Substantia nigra (tissue), 51 donors: ENCODE measurements at places on chromosomes 11 and 22.
A peak's percentile ranks its signal among the peaks of the same experiment; 100 is the strongest.

GRCh38 chr11:1499899-1500298, 13.3 kb upstream of the MOB2 start:
- DNase-seq: no peak

- DNase-seq: no peak
Measured at GRCh38 chr11:120057595-120058581, 80.0 kb downstream of the TRIM29 start.

- no peak for DNase-seq
Measured at GRCh38 chr11:1763336-1763795, 361 bp downstream of the CTSD start.

GRCh38 chr11:109237636-109238035, 184.4 kb upstream of the C11orf87 start:
- no peak for DNase-seq

DNA sequence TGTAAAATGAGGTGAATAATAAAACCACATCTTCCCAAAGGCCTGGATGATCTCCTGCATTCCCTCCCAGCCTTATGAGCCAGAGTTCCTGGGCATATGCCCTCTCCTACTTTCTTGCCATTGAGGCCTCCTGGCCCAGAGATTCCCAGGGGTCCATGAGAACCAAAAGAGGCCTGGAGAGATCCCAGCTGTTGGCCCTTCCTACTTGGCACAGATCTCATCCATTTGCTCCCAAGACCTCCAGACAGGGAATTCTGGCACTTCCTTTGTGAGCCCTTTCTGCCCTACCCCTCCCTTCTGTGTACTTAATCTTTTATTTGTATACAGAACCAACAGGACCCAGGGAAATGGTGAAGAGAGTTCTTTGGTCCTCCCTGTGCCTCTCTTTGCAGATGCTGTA, 21.4 kb downstream of the POU2F3 start:
- no peak for DNase-seq

DNA sequence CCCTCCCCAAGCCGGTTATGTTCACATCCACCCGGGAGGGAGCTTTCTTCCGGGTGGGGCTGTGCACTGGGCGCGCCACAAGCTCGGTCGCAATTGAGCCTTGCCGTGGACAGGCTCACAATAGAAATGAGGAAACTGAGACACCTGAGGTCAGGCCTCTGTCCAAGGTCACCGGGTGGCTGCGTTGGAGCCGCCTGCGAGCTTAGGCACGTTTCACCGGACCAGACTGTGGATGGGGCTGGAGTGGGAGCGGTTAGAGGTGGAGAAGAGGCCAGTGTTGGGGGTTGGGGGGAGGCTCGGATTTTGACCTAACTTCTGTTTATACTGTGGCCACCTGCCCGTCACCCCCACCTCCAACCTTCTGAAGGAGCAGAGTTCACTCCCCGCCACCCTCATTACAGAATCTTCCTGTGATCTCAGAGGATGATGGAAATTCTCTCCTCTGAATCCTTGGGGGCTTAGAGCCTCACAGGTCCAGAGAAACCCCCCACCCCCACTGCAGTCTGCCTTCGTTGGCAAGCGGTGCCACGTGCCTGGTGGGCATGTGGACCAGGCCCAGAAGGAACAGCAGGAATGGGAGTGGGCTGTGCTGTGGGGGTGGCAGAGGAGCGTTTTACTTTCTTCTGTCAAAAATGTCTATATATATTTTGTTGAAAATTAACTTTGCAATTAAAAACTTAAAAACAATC, 631 bp upstream of the NPTXR start:
- DNase-seq: no peak

GRCh38 chr11:126347751-126348668, 7.5 kb upstream of the ST3GAL4 start:
- no peak for DNase-seq

GRCh38 chr11:47104261-47104950, 72.3 kb downstream of the ARFGAP2 start:
- DNase-seq: no peak

- peak; percentile 15 for DNase-seq
Measured at GRCh38 chr11:123461164-123461563, 31.1 kb downstream of the GRAMD1B start.

DNA sequence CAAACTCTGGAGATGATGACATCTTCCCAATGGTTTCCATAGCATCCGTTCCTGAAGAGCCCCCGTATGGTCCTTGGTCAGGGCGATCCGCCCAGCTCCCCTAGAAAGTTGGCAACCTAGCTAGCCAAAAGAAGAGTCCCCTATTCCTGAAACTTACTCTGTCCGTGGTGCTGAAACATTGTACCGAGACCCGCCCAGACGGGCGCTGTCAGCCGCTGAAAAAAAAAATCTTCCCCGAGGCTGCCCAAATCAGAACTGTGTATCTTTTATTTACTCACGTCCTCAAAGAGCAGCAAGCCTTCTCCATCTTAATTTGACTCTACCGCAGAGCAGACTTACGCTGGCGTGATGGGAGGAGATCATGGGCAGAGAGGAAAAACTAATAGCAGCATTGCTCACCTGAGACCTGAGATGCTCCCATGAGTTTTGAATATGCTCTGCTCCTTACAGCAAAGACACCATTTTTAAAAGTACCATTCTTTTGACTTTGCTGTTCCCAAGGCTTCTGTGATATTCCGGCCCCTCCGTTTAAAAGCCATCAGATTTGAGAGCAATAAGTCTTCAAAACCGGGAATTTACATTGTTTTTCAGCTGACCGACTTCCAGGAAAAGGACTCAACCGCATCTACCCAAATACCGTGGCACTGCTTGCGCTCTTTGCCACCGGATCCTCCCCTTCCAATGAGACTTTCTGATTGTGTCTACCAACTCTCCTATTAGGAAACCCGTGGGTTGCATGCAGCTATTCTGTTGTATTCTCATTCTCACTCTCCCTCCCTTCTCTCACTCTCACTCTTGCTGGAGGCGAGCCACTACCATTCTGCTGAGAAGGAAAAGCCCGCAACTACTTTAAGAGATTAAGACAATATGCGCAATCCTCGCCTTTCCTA, at the start of gene SLC17A6:
Gene SLC17A6 (plus strand): TSS at position 786 of the 890 bp plus-strand sequence. CDS start 153 bp downstream, outside the sequence.
- DNase-seq: no peak

- no peak for DNase-seq
Measured at GRCh38 chr11:57658023-57658361, 430 bp downstream of the CLP1 start.

DNA sequence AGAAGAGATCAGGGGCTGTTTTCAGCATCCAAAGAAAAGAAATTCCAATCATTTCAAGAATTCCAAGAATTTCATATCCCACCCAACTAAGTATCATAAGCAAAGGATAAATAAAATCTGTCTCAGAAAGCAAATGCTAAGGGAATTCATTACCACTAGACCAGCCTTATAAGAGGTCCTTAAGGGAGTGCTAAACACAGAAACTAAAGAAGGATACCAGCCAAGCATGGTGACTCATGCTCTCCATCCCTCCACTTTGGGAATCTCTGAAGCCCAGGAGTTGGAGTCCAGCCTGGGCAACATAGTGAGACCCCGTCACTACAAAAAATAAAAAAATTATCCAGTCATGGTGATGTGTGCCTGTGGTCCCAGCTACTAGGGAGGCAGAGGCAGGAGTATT, 17.8 kb downstream of the FADD start:
- DNase-seq: no peak

GRCh38 chr22:30861131-30861530, 107.4 kb downstream of the MORC2 start:
- no peak for DNase-seq

GRCh38 chr22:42947211-42947990, 67.5 kb downstream of the PACSIN2 start:
- DNase-seq: no peak

DNA sequence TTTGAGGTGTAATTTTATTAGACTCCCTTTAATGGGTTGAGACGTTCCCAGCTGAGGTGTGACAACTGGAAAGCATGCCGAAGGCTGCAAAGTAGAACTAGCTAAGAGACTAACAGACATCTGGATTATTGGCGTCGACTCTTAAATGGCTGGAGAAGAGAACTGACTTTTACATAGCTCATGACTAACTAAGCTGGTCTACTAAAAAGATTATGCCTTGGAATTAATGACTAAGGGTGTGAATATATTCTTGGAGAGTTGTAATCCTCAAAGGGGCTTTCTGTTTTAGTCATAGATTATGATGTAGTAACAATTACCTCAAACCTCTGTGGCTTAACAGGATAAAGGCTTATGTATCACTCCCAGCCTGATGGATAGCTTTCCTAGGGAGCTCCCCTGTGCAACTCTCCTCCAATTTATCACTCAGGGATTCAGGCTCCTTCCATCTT, 39.5 kb upstream of the SLC5A12 start:
- DNase-seq: no peak

DNA sequence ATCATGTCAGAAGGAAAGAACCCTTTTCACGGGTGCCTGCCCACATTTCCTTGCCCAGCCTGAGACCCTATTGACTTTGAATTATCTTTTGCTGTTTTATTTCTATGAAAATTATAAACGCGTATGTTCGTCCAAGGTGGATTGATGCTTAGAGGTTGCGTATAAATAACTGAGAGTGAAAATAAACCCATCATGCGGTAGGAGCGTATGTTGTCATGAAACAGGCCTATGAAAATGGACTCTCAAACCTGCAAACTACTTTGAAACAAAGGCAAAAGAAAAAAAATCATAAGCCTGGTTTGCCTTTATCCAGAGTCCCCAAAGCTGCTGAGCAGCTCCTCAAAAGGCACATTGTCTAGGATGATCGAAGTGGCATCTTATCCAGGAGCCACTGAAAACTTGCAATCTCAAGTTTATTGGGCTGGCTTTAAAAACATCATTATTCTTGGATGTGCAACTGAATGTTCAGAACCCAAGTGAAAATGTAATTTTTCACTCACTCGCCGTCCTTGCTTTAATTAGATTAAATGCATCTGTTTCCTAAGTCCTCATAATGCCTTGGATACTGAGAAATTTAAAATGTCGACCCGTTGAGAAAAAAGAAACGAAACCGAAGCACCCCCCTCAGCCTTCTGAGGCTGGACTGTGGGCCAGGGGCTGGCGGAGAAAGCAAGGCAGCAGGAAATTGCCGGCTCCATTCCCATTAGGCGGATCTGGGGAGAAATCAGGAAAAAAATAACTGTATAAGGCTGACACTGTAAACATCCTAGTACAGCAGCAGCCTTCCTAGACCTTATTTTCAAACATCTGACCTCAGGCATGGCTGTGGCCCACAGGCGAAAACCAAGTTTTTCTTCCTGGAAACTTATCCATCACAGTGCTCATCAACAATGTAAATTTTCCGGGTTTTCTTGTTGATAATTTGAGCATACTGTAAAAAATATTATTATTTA, 82.9 kb upstream of the PPARA start:
- DNase-seq: no peak

DNA sequence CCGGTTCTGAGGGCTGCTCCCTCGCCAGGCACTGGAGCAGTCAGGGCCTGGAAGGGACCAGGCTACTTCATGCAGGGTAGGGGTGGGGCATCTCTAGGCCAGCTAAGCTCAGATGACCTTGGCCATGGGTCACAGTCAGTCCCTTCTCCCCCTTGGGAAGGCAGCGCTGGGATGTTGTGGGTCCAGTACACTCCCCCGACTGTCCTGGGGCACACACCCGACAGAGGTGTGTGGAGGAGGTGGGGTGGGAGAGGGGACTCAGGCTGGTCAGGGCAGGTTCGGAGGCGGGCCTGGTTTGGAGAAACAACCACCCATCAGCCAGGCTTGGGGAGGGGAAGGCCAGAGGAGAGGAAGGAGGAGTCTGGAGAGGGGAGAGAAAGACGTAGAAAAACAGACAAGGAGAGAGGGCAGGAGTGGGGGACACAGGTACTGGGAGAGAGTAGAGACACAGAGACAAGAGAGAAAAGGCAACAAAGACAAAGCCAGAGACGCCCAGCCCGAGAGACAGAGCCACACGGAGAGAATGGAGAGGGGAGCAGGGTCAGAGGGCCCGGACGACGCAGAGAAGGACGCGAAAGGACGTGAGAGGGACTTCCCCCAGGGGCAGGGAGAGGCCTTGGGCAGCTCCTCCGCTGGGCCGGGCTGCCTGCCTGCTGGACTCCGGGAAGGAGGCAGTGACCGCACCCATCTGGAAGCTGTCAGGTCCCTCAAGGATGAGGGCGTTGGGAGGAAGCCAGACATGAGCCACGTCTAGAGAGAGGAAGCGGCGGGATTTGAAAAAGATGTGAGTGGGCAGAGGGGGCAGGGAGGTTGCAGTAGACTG, 30.6 kb upstream of the TSKU start:
- no peak for DNase-seq

GRCh38 chr11:100619484-100619883, 67.6 kb upstream of the ARHGAP42 start:
- no peak for DNase-seq

- no peak for DNase-seq
Measured at GRCh38 chr22:49725516-49725915, 102.2 kb downstream of the BRD1 start.

DNA sequence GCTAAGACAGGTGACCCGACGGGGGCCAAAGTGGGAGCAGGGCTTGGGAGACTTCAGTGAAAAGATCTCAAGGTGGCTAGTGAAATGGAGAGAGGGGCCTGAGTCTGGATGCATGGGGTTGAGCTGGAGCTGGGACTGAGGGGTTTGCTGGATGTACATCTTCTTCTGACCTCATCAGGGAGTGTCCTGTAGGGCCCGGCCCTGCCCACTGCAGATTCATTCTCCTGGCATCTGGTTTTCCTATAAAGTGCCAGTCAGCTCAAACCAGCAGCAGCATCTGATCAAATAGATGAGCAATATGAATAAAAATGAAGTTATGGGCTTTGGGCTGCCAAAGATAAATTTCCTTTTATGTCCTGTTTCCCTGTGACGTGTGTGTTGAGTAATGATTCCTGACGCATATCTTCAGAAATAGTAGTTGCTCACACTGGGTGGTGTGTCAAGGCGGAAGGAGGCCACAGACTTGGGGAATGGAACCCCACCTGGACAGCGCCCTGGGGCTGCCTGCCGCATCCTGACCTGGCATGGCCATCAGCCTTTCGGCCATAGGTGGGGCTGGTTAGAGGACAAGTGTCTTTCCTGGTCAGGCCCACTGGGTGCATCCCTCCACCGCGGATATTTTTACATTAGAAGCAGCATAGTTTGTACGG, 135.4 kb downstream of the OSBP2 start:
- no peak for DNase-seq

DNA sequence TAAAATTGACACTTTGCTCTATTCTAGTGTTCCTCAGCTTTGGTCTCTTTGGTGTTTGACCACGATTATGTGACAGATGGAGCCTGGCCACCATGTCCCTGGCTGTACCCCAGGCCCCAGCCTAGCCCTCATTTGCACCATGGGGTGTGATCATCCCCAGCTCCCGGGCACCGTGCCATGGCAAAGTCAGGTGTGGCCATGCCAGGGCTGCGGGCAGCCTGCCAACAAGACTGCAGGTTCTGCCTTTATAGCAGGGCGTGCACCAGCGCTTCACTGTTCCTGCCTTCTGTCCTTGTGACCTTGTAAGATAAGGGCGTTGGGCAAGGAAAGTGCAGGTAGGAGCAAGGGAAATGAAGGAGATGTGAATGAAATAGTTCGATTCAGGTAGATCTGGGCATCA, 22.4 kb upstream of the APOBEC3A start:
- no peak for DNase-seq

GRCh38 chr22:22877523-22878210, 9.9 kb upstream of the IGLL5 start:
- DNase-seq: peak; percentile 40

DNA sequence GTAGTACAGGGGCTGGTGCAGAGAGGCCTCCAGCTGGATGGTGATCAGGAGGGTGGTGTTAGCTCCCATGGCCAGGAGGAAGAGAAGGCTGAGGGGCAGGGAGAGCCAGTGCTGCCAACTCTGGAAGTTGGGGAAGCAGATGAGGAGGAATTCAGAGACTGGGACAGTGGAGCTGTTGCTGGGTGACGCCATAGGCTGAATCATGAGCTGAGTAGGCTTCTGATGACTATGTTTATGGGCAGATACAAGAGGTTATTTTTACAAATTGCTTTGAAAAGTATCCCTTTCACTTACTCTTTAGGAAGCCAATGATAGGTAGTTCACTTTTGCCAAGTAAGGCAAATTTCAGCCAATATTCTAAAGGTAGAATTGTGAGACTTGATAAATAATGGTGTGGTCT, 3.1 kb downstream of the OR56A1 start:
- DNase-seq: no peak
